ENCODE measurements at places on chromosomes 5 and 9.

DNA sequence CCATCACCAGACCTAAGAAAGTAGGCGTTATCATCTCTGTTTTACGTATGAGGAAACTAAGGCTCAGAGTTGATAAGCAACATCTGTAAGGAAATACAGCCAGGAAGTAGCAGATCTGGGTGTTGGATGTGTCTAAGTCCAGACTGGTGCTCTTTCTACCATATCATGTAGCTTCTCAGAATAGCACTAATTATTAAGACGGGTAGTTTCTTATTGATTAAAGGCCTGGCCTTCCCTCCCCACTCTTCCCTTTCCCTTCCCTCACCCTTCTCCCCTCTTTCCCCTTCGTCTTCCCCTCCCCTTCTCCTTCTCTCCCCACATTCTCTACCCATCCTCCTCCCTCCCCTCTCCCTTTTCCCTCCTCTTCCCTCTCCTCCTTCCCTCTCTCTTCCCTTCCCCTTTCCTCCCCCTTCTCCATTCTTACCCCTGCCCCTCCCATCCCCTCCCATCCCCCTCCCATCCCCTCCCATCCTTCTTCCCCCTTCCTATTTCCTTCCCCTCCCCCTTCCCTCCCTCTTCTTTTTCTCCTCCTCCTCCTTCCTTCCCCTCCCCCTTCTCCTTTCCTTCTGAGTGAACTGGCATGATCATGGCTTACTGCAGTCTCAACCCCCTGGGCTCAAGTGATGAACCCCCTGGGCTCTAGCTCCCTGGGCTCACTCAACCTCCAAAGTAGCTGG is 79.4 kb downstream of the SNX24 start:
- DNase-seq = no peak

DNA sequence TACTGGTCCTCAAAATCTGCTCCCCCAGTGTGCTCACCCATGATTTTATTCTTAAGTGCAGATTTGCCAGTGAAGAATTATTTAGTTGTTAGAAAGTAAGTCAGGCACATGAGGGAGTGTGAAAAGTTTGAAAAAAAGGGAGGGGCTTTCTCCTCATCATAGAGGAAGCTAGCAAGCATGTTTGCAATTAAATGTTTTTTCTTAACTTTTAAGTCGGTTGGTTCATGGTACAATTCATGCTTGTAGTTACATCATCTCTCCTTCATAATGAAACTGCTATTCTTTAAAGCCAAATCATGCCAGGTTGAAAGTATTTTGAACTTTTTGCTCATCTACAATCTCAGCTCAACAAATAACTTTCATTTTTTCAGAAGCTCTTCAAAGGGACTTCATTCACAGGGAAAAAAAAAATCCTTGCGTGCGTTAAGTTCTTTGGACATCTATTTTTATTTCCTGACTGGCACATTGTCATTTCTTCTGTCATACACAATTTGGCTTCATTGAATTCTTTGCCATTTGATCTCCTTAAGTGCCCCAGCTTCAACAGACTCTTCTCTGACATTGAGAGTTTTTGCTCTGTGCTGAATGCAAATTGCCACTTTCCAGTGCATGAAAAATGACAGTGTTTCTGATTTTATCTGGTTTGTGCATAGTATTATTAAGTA is 456.9 kb downstream of the TMEM232 start:
- no peak for DNase-seq

DNA sequence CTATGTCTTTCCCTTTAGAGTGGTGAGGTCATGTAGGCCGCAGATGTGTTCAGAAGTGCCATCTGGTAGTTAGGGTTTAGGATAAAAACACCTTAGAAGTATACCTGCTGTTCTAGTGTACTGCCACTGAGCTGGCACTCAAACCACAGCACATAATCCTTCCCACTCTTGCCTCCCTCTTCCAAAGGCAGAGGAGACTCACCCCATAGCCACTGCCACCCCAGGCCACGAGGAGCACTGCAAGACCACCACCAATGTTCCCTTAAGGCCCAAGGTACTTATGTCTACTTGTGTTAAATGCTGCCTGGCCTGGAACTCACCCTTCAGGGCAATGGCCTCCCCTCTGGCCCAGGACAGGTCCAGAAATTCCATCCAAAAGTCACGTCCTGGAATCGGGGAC is 379.5 kb upstream of the EDIL3 start:
- DNase-seq = no peak

DNA sequence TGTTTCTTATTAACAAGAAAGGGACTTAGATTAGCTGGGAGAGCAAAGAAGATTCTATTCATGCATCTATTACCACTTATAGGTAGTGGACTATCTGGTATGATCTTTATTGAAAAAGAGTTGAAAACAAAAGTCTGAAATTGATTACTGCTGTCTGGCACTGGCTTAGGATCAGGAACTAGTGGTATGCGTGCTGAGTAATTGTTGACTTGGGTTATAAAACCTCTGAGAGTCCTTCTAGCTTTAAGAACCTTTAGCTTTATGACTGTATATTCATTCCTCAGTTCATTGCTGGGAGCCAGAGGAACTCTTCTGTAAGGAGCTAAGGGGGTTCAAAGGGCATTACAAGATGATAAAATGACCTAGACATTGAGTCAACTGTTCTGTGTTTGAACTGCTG is 7.6 kb downstream of the SLC1A1 start:
- no peak for DNase-seq

DNA sequence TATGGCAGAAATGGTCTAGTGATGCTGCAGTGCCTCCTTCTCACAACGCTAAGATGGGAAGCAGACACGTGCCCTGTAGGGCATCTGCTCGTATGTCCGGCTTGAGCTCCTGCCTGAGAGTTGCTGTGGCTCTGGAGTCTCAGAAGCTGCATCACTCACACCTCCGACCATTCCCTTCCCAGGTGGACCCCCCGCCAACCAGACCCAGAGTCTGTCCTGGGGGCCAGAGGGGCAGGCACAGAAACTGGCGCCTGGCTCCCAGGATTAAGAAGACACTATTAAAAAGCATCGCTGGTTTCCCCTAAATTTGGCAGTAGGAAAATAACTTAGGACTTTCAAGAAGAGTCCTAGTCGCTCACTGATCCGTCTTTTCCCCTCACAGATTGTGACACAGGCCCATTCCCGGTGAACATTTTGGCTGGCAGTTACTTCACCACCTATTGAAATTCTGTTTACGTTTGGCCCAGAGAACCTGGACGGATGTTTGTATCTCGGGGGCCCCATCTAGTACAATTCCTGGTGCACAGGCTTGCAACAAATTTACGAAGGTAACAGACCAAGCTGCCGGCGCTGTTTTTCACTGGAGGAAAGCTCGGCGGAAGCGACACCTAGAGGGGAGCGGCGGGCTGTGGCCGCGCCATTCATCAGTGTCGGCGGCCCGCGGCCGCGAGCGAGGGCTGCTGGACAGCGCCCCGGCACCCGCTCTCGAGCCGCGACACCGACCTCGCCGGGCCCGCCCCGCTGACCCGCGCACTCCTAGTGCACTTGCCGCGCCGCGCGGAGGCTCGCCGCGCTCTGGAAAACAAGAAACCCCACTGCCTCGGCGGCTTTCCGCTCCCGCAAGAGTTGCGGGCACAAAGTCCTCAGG is 1.6 kb downstream of the FSTL4 start:
- DNase-seq = no peak

GRCh38 chr5:116453988-116454411 is 120.6 kb downstream of the SEMA6A start:
- DNase-seq = no peak

DNA sequence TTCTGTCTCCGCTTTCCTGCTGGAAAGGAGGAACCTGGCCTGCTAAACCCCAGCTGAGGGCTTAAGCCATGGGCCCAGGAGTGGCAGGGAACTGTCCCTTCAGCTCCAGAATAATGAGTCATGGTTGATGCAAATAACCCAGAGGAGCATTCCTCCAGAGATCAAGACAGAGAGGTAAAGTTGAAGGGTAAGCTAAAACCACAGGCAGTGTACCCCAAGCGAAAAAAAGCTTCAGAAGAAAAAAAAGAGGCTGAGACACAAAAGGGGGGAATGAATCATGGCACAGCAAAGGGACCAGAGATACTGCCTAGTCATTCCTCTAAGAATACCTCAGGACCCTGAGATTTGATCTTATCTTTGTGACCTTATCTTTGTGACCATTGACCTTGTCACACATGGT is 199.5 kb upstream of the TAS2R1 start:
- DNase-seq = no peak

GRCh38 chr9:10858817-10859216 is 246.0 kb upstream of the PTPRD start:
- no peak for DNase-seq

- no peak for DNase-seq
These were observed 315.6 kb downstream of the CETN3 start for GRCh38 chr5:90093751-90094485.

DNA sequence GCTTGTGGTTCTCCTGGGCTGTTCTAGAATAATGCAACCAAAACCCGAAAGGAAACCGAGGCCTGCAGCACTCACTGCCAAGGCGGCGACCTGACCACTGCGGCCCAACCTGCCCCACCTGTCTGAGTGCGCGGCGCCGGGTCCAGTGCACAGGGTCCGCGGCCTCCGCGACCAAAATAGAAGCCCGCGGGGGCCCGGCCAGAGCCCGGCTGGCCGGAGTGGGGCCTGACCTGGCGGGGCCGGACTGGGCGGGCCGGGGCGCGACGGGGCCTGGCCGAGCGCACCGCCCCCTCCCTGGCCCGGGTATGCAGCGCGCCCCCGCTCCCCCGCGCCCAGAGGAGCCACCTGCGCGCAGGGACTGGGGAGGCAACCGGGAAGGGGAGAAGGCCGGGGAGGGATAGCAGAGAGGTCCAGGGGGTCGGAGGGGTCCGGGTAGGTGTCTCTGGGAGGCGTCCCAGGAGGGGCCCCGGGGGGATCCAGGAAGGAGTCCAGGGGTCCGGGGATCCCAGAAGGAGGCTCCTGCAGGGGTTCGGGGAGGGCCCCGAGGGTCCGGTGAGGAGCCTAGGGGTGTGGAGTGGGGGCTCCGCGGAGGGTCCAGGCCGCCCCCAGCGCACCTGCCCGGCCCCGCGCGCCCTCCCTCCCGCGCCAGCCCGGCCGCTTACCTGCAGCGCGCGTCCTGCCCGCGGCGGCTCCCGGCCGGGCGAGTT is 503 bp downstream of the SEMA4D start:
- DNase-seq = no peak

DNA sequence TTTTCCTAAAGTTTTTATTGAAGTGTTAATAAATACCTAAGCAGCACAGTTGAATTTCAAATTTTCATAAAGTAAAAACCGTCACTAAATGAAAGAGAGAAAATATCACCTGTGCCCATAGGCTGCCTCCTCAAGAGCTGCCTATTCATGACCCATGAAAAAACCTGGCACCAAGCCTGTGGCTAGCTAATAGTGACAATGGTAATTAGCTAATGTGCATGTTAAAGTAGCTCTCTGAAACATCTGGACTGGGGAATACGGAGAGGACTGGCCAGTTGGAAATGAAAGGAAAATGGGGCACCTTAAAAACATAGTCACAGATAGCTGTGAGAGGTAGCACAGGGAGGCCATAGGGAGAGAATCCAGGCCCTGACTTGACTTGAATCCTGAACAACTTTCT is 5.4 kb upstream of the GNE start:
- DNase-seq = no peak

DNA sequence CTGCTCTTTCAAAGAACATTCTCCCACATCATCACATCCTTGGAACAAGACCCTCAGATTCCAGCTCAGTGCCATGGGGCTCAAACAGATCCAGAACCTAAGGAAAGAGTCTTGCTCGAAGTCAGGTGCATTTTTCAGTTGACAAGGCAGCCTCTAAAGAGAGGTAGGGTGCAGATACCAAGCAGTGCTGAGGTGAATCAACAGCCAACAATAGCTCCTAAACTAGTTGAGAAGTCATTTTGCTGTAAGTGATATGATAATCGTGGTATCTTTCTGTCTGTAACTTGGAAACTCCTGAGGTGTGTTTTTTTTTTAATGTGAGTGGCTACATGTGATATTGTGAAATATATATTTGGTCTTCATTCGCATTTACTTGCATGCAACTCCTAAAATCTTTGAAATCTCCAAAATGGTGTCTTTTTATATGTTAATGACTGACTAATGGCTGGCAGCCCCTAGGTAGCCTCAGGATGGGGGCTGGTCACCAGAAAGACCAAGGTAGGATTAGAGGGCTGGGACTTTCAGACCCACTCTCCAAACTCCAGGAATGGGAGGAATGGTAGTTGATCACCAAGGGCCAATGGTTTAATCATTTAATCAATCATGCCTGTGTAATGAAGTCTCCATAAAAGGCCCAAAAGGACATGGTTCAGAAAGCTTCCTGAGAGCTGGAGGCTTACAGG is 96.6 kb downstream of the SERINC5 start:
- no peak for DNase-seq

GRCh38 chr5:125140220-125140619 is 393.8 kb upstream of the ZNF608 start:
- DNase-seq = no peak

- no peak for DNase-seq
These were observed 18.6 kb downstream of the IRX2 start for GRCh38 chr5:2732850-2733249.

GRCh38 chr9:121773286-121773953 is 122.0 kb downstream of the DAB2IP start:
- no peak for DNase-seq

- no peak for DNase-seq
These were observed 31.4 kb upstream of the ANKRD33B start for GRCh38 chr5:10532421-10532820.

- DNase-seq = no peak
These were observed 69.2 kb upstream of the MYO10 start for GRCh38 chr5:17005107-17005828.

- no peak for DNase-seq
These were observed 65.8 kb downstream of the KIAA1958 start for GRCh38 chr9:112552229-112553056.

GRCh38 chr5:177006265-177006972 is at the start of gene UIMC1:
Gene UIMC1 (minus strand): TSS chr5:177006779. CDS start chr5:176982615, 24,164 bp downstream.
- peak; percentile 91 for DNase-seq

GRCh38 chr5:13648822-13649221 is 295.7 kb downstream of the DNAH5 start:
- no peak for DNase-seq

DNA sequence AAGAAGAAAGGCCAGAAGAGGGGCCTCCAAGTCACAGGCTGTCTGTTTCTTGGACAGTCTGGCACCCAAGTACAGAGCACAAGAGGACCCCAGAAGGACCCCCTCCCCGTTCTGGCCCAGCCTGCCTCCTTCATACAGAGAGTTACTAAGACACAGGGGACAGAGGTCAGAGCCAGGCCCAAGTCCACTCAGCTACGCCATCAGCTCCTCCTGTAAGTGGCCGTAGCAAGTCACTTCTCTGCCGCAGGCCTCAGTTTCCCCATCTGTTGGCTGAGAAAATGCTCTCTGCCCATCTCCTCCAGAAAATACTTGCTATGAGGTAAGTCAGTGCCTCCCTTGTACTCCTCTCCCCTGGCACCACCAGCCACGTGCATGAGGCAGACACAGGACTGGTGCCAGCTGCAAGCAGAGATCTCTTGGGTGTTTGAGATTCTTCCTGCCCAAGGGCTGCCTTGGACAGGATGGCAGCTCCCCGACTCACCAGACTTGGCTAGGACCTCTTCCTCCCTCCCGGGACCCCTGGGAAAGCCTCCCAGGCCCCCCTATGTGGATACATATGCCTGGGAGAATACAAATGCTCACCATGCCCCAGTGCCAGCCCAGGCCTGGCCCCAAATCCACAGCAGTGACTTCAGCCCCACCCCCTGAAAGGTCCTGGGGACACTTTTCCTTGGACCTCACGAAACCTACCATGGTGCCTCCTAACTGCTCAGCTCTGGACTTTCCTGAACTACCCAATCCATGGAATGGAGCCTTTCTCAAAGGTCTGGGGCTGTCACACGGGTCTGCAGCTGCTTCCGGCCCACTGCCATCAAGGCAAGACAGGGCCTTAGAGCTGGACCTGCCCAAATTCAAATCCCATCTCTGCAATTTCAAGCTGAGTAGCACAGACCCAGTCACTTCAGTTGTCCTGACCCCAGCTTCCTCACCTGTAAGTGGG is 5.1 kb downstream of the EEIG1 start:
- DNase-seq = no peak

GRCh38 chr5:69491838-69492390 is 676 bp upstream of the OCLN start:
- DNase-seq = no peak

Data from T1000 (cell line).